Stimulated activated CD8-positive, alpha-beta memory T cell treated with anti-CD3 and anti-CD28 coated beads, Interleukin-7, amount 100 ng/mL, for 1 hour (primary cell): ENCODE measurements at places on chromosomes 4 and X.

GRCh38 chrX:134601240-134601765 lies 57.0 kb downstream of the PLAC1 start:
- no peak for DNase-seq

- no peak for DNase-seq
These were observed 29.5 kb upstream of the KDR start for GRCh38 chr4:55154933-55155332.

GRCh38 chr4:113646442-113646822 lies 115.1 kb downstream of the CAMK2D start:
- no peak for DNase-seq

DNA sequence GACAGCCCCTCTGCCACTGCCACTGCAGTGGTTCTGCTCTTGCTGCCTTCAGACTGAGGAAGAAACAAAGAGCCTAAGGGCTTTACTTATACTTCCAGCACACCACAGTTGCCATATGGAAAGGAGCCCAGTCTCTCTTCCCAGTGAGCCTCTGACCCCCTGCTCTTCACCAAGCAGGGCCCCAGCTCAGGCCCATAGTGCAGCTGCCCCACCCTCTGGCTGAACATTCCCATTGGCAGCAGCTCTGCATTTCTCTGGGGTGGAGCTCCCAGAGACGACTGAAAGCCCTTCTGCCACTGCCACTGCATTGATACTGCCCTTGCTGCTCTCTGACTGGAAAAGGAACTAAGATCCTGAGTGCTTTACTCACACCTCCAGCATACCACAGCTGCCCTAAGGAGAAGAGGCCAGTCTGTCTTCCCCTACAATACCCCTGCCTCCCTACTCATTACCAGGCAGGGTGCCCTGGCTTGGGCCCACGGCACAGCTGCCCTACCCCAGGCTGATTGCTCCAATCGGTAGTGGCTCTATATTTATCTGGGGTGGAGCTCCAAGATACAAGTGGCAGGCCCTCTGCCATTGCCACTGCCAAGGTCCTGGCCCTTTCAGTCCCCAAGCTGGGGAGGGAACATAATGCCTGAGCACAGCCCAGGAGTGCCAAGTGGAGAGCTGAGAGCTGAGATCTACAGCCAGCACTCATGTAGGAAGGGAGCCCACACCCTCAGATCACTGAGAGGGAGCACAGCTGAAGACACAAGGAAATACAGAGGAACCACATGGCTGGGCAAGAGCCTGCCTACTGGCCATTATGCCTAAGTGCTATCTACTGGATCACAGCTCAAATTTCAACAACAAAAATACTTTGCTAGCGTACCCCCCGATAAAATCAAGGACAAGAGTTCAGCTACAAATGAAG lies 36.0 kb downstream of the AWAT2 start:
- DNase-seq, result no peak

DNA sequence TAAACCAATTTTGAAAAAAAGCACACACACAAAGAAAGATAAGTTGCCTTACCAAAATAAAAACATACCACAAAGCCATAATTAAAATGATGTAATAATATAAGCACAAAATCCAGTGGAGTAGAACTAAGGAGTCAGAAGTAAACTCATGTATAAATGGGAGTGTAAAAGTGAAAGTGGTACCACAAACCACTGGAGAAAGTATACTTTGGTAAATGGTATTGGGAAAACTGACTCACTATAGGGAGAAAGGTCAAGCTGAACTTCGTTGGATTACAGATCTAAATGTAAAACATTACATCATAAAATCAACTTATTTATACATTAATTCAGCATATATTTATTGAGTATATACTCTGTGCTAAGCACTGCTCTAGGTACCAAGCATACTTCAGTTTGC lies 46.3 kb upstream of the HHIP start:
- DNase-seq, result no peak

DNA sequence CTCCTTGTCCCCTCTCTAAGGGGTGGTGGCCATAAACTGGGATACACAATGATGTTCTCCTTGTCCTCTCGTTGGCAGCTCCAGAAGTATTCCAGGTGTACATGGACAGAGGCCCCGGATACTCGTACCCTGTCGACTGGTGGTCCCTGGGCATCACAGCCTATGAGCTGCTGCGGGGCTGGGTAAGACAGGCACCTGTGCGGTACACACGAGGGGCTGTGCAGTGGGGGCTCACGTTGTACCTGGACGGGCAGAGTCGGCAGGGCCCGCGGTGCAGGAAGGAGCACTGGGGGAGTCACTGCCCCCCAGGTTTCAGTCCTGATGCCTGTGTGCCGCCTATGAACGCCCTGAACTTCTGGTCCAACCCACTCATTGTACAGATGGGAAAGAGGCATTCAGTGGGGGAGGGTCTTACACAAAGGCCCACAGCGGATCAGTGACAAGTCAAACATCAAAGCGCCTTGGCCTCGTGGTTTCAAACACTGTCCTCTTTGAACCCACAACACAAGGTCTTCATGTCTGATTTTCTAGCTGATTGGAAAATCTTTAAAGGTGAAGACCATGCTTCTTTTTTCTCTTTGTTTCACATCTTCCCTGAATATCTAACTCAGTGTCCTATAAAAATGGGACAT lies 261.6 kb downstream of the EVC2 start:
- DNase-seq, result no peak

GRCh38 chrX:27439771-27440170 lies 23.4 kb downstream of the PPP4R3C start:
- no peak for DNase-seq

DNA sequence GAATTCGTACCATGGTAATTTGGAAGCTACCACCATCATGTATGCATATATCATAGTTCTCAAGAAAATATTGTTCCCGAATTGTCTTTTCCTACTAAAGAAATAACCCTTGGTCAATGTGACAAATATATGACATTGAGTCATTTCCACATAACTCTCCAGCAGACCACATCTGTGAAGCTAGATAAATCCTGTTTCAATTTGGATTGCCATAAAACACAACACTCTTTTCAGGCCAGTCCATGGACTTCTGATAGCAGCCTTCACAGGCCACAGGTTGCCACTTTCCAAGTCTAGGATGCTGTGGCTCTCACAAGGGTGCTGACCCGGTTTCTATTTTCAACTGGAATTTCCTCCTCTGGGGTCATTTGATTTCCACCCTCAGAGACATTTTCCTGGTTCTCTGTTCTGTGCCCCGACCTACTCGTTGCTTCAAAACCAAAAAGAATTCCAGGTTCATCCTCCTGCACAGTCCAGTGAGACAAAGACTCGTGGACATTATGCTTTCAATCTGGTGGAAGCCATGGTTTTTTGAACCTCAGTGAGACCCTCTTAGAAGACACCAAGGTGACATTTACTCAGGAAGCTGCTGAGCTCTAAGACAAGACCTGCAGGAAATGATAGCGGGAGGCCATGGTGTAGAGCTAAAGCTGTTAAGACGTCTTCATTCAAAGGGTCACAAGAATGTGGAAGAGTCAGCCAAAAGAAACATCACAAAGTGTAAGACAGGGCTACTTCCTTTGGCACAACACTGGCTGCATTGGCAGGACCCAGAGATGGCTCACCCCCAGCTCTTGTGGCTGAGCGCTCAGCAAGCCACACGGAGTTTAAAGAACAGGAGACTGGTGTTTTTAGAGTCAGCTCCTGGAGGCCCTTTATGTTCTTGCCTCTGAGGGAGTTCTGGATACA lies 119.8 kb downstream of the AMELX start:
- no peak for DNase-seq

DNA sequence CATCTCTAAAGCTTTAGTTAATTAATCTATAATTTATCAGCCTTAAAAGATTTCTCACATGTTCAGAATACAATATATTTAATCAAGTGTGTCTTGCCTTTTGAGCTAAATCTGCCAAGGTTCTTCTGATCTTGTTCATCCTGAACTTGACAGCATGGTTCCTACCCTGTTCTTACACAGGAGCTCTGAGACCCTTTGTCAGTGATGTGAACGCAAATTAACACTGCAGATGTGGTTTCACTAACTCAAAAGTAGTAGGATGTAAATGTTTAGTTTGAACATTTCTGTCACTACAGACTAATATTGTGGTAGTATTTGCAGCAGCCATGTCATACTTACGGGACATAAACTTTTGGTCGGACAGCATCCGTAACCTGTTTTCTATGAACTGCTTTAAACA lies 59.4 kb downstream of the SMARCAD1 start:
- no peak for DNase-seq

GRCh38 chr4:103996637-103997036 lies 276.9 kb upstream of the TACR3 start:
- DNase-seq, result no peak

- no peak for DNase-seq
These were observed 1381.5 kb upstream of the ADGRL3 start for GRCh38 chr4:59818656-59819055.

DNA sequence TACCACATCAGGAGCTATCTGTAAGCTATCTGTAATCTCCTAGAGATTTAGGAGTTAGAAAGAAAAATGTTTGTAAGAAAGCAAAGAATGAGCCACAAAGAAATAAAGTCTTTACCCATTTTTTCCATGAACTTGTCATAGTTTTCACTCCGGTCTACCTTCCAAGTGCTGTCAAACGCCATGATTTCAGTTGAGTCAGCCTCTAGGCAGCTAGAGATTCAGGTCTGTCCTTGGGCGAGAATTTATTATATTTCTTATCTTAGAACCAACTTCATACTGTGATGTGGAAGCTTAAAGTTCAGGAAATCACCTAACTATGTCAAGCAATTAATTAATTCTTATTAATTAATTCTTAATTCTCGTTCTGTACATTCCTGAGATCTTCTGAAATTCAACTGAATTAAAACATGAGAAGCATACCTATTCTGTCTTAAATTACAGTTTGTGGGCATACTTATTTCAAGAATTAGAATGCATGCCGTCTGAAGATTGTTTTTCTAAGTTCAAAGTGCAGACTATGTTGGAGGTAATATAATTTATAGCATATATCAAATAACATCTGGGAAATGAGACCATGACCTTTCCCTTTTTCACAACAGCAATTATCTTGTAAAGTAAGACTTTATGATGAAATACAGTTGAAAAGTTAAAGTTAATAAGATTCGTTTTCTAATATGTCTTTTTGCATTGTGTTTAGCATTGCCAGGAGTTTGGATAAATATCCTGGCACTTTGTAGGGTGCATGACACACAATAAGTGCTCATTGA lies at the start of gene FABP2:
TSS of gene FABP2 (minus strand) at position 218 of the 767 bp plus-strand sequence. CDS start at position 182, 36 bp downstream.
- DNase-seq, result no peak

DNA sequence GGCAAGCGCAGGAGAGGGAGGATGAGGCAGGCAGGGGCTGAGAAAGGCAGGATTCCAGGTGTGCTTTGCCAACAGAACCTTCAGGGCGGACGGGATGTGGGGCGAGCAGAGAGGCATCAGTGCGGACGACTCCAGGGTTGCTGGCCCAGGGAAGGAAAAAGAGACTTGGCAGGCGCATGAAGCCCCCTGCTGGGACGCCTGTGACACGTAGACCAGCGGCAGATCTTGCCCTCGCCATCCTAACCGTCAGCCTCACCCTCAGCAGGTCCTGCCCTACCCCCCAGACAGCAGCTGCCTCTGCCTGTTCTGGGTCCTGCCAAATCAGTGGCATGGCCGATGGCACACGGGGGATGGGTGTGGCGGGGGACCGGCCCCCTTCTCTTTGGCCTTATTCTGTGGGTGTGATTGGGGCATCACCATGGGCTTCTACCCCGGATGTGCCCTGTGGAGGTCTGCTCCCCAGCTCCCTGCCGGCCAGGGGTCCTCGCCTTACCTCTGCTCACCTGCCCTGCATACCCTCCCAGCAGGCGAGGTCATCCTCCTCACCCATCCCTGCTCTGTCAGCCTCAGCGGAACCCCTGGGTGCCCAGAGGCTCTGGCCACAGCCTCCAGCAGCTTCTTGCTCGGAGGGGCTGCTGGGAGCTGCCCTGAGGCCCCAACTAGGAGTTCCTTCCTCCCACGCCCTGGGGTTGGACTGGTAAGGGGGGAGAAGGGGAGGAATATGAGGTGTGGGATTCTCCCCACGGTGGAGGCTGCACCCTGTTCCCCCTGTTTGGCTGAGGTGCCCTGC lies 2.9 kb upstream of the SH3BP2 start:
- no peak for DNase-seq

- DNase-seq, result no peak
These were observed 141.7 kb downstream of the HHIP start for GRCh38 chr4:144787365-144788258.

DNA sequence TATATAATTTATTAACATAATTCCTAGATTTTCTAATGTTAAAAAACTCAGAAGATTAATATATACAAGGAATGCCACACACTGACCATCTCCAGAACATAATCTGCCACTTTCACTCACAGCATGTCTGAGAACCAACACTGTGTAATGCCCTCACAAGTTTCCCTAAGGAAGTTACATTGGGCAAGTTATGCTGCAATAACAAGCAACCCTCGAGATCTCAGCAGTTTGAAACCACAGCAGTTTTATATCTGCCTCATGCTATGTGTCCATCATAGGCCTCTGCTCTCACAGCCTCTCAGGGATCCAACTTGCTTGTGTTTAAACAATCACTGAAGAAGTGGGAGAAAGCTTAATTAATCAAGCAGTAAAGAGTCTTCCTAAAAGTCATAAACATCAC lies 250.0 kb upstream of the SLC7A11 start:
- no peak for DNase-seq

- DNase-seq, result no peak
These were observed 80.8 kb upstream of the IQCM start for GRCh38 chr4:149896432-149896831.

- no peak for DNase-seq
These were observed 85.2 kb upstream of the STS start for GRCh38 chrX:7062276-7062675.

DNA sequence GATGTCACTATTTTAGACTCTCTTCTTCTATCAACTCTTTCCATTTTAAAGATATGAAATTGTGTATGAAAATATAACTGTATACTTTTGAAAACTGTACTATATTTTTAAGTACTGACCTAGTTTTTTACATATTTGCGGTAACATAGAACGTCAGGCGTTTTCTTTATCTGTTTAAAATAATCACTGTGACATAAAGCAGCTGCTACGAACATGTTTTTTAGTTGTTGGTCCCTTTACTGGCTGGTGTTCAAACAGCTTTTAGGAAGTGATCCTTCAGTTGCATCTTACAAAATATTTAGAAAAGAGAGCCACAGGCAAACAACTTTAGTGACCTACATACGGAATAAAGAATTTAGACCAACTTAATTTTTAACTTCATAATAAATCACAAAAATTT lies 73.1 kb downstream of the METTL14 start:
- DNase-seq, result no peak

GRCh38 chrX:70826715-70827114 lies 81.8 kb downstream of the TEX11 start:
- no peak for DNase-seq

- no peak for DNase-seq
These were observed 192.5 kb upstream of the STK26 start for GRCh38 chrX:131830400-131831184.

- no peak for DNase-seq
These were observed 9.2 kb upstream of the SLC25A43 start for GRCh38 chrX:119389871-119390501.
